HT-29 (cell line): ENCODE measurements at places on chromosomes 3 and 15.

DNA sequence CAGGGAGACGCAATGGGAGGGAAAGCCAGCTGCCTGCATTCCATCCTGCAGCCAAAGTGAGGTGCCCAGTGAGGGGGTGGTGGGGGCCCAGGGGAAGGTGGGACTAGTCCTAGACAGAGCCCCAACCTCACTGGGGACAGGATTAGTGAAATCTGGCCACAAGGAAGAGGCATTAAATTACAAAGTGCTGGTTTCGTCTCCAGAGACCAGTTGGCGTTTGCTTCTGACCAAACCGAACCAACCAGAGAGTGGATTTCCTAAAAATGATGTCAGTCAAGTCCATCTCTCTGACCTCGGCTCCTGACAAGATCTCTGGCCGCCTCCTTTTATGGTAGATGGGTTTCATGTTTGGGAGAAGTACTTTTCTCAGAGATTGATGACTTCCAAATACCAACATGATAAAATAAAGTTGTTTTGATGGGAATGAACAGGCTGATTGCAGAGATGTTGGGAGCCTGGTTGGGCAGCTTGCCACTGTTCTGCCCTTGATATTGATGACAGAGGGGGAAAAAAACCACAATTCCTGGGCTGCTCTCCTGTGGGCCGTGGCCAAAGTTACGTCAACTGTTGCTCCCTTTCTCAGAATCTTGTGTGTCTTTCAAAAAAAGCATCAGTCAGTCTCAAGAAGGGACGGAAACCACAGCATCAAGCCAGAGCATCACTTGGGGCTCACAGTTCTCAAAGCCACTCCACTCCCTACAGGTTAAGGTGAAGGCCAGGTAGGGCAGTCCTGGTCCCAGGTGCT lies 24.6 kb downstream of the ITGA11 start:
- no peak for DNase-seq

GRCh38 chr3:57006179-57006657 lies 54.2 kb upstream of the SPATA12 start:
- no peak for DNase-seq

DNA sequence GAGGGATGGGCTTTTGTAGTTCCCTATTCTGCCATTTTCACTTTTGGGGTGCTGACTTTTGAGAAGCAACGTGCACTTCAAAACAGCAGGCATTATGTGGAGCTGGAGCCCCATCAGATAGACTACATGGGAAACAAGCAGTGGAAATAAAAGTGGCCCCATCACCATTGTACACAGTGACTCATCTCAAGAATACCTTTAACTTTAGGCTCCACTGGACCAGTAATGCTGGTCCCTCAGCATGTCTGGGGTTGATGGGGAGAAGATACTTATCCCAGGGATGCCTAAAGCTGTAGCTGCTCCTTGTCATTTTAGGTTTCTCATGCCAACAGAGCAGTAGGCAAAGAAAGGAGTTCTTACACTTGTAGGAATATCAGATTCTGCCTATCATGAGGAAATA lies 45.0 kb downstream of the LSM3 start:
- no peak for DNase-seq

- no peak for DNase-seq
These were observed 61.0 kb upstream of the PPARG start for GRCh38 chr3:12227833-12228232.

DNA sequence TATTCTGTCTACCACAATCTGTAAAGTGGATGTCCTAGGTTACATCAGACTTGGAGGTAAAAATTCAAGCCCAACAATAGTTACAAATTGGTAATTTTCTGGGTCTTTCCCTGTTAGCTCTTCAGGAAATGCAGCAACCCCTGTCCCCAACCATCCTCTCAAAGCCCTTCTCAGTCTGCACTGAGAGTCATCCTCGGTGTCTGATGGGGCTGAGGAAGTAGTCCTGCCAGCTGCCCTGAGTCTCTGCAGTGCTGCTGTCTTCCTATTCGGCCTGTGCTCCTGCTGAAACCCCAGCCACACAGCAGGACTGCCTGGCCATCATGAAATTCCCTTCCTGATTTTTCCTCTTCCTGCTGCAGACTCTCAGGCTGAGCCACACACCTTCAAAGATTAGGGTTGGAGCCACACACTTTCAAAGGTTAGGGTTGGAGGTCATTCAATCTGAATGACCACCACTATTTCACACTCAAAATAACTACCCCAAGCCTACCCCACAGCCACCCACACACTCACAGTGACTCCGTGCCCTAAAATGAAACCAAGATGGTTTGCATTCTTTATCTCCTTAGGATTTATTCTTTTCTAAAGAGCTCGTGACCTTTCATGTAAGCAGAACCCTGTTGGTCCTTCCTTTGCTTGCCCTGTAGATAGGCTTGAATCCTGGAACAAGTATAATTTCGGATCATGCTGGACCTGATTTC lies 17.6 kb downstream of the TRIM42 start:
- no peak for DNase-seq

GRCh38 chr3:195227871-195228270 lies 43.1 kb downstream of the XXYLT1 start:
- DNase-seq = peak; percentile 29

DNA sequence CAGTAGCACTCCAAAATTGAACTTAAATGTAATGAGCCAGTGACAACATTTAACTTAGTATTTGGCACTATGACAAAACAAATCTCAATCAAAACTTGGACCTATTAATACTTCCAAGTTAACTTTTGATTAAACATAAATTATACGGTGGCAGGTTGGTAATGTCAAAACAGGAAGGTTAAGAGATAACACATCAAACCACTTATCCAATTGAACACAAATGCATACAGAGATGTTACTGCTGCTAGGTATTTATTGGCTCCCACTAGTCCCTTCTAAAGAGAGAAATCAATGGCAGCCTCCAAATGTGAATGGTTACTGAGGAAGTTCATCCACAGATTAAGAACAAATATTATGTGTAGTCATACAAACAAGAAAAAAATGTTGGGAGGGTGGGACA lies 1.8 kb downstream of the GSK3B start:
- DNase-seq = peak; percentile 49

GRCh38 chr3:112974894-112975293 lies at the start of gene CD200R1:
TSS of gene CD200R1 (minus strand) at chr3:112975103. CDS start at chr3:112974857, 246 bp downstream.
- DNase-seq = no peak

GRCh38 chr15:73539212-73540128 lies 93.7 kb downstream of the NPTN start:
- DNase-seq = peak; percentile 25

DNA sequence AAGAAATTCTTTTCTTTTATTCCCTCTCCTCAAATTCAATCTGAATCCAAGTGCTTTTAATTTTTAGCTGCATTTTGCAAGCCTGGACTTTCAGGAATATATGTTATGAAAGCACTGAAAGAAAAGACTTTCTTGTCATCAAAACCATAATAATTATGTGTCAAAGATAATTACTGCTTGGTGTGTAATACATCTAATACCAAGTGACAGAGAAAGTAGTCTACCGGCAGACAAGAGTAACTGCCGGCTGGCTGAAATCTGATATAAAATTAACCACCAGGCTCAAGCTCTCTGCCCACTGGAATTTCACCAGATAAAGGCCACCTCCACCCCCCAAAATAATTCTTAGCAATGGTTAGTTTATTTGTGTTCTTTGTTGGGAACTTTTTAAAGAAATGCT lies 220.9 kb upstream of the CDIN1 start:
- no peak for DNase-seq

- no peak for DNase-seq
These were observed 765.0 kb downstream of the IGSF11 start for GRCh38 chr3:118269537-118270125.

GRCh38 chr15:100572362-100572983 lies 29.5 kb downstream of the LINS1 start:
- peak; percentile 41 for DNase-seq

DNA sequence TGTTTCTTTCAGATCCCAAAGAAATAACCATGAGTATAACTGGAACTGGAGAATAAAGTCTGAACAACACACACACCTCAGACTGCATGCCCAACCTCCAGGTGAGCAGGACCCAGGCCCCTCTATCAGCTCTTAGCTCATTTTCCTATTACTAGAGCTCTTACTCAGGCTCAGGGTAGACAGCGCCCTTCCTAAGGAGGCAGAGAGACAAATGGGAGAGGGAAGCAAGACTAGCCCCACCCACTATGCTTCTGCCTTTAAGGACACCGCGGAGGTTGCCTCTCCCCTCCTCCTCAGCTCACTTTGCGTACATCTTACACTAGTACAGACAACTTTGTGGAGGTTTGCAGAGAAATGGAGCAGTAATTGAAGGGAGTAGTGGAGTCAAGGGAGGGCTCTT lies 44.0 kb upstream of the GLCE start:
- no peak for DNase-seq

GRCh38 chr3:13494463-13495350 lies 14.6 kb downstream of the HDAC11 start:
- DNase-seq = peak; percentile 50

DNA sequence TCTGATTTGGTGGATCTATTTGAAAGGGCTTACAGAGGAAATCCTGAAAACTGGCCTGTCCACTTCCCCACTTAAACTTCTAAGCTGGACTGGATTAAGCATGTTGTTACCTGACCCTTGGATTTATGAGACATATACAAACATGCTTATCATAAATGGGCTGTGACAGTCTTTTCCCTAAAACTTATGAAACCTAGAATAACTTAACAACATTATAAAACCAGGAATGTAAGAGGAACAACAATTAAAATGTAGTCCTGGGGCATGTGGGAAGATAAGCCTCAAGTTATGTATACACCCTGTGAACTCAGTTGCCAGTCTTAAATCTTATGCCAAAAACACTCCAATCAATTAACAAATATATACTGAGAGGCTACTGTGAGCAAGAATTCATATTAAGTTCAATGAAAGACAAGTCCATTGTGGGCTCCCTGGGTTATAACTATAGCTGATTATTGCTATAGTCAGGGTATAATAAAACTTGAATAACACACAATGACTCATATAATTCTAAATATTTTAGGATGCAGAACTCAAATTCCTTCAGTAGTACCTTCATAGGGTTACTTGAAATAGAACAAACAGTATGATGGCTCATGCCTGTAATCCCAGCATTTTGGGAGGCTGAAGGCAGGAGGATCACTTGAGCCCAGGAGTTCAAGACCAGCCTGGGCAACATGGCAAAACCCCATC lies 87.2 kb upstream of the PPIB start:
- no peak for DNase-seq

GRCh38 chr3:148532774-148533173 lies 164.9 kb upstream of the AGTR1 start:
- no peak for DNase-seq

DNA sequence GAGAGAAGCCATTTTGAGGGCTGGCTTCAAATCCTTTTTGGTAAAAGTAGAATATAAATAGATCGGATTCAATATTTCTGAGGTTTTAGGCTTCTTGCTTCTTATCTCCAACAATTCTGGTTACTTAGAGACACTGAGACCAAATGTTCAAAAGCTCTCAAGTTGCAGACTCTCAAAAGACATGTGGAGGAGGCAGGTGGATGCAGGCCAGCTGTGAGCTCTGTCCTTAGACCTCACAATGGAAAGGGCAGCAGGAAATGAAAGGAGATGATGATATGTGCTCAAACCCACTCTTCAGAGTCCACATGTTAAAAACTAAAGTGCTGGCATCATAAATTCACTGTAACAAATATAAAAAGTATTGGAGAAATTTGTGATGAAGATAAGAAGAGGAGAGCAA lies 424.9 kb upstream of the ALCAM start:
- DNase-seq = no peak

GRCh38 chr15:58327958-58328357 lies 103.8 kb upstream of the LIPC start:
- DNase-seq = no peak

DNA sequence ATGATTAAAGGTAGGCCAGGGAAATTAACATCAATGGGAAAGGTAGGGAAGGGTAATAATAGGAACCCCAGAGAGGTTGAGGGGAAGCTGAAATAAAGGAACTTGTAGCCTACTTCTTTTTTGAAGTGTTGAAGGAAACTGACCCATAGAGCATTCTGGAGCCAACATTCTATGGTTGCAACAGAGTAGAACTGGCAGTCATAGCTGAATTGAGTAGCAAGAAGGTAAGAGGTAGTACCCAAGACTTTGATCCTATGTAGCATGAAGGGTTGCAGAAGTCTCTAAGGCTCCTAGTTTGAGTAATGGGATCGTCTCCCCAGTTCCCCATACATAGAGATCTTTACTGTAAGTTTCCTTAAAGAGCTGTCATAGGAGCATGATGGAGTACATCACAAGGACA lies 7.4 kb upstream of the ZNF774 start:
- DNase-seq = no peak

DNA sequence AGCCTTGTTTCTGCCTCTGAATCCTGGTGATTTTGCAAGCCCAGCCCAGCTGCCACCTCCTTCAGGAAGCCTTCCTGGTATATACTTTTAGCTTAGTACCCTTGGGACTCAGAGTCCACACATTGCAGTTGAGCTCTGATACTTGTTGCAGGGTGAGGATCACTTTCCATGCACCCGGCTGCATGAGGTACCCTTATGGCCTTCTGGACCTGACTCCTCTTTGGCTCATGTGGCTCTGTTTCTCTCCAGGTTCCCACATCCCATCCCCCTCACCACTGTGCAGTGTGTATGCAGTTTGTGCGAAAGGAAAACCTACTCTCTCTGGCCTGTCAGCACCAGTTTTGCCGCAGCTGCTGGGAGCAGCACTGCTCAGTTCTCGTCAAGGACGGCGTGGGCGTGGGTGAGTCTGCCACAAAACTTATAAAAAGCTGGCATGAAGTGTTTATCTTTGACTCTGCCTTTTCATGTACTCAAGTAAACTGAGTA lies 23.1 kb upstream of the P4HTM start:
- no peak for DNase-seq

- DNase-seq = no peak
These were observed 23.9 kb upstream of the AADACL2 start for GRCh38 chr3:151709847-151710246.

DNA sequence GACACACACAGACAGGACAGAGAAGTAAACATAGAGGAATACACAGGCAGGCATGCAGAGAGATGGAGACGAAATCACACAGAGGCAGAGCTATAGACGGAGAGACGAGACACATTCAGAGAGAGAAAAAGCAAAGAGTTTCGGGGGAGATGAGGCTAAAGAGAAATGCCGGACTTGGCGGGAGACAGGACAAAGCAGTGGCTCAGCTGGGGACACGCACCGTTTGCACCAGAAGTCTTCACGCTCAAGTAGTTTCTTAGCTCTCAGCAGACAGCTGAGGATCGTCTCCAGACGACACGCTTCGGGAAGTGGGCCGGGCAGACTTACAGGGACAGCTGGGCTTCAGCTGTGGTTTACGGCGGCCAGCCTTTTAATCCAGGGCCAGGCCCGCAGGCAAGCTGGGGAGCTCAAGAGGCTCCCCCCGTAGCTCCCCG lies 56.2 kb upstream of the DLG1 start:
- no peak for DNase-seq
